GM12878 (cell line): ENCODE measurements at places on chromosomes 6 and 20. TPM values are rescaled to one million over a fixed set of nuclear protein-coding genes. Genes with fewer than 3 reads are reported as not detected.

- no peak for DNase-seq
Measured at GRCh38 chr6:127249621-127250020, 17.0 kb upstream of the RNF146 start.

- no peak for DNase-seq
Measured at GRCh38 chr6:130303431-130303830, 62.4 kb upstream of the TMEM200A start.

- no peak for DNase-seq
Measured at GRCh38 chr6:128963561-128963960, 80.6 kb downstream of the LAMA2 start.

- no peak for DNase-seq
Measured at GRCh38 chr6:156174031-156174890, 602.9 kb upstream of the ARID1B start.

- no peak for DNase-seq
Measured at GRCh38 chr6:157791450-157791849, 31.6 kb upstream of the SNX9 start.

DNA sequence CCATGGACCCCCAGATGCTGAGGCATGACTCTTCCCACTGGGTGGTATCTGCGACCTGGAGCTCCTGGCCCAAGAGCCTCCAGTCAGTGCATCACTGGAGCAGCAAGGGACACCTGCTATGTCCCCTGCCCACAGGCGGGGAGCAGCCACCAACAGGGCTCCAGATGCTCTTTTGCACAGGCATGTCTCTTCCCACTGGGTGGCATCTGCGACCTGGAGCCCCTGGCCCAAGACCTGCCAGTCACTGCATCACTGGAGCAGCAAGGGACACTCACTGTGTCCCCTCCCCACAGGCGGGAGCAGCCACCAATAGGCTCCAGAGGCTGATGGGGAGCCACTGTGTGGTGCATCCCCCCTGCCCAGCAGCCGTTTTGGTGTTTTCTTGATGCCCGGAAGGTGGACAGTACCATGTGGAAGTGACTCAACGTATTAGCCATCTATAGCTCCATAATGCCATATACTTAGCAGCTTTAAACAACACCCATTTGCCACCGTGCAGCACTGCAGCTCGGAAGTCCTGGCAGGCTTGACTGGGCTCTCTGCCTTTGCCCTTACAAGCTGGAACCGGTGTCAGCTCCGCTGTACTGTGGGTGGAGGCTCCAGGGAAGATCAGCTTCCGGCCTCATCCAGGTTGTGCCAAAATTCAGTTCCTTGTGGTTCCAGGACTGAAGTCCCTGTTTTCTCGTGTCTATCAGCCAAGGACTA is 124.9 kb upstream of the CST7 start:
- no peak for DNase-seq

DNA sequence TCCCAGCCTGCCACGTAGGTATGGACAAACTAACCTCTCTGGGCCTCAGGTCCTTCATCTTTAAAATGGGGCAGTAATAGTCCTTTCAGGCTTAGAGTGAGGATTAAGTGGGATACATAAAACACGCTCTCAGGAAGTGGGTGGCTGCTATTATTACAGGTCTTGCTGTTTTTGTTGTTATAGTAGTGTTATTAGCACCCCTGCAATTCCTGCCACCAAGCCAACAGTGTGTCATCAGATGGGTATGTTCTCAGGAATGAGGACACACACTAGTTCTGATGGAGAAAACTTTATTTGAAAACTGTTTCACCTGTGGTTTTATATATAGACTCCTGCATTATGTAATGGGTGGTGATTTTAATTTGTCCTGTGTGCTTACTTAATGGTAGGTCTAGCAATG is 131.7 kb downstream of the LRRC1 start:
- DNase-seq = no peak

DNA sequence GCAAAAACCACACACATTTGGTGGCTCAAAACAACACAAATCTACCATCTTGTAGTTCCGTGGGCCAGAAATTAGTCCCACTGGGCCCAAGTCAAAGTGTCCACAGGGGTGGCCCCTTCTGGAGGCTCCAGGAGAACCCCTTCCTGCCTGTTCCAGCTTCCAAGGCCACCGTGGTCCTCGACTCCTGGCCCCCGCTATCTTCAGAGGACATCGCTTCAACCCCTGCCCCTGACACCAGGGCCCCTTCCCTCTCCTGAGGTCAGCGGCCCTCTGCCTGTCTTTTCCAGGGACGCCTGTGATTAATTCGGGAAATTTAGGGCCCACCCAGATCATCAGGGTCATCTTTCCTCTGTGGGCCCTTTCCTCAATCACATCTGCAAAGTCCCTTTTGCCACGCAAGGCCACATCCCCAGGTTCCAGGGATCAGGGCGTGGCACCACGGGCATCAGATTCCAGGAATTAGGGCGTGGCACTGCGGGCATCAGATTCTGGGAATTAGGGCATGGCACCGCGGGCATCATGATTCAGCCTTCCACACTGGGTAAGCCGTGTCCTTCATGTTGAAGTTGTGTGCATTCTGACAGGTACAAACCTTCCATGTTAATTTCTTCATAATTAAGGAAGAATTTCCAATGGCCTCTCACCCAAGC is 59.9 kb upstream of the SMOC2 start:
- DNase-seq = no peak

DNA sequence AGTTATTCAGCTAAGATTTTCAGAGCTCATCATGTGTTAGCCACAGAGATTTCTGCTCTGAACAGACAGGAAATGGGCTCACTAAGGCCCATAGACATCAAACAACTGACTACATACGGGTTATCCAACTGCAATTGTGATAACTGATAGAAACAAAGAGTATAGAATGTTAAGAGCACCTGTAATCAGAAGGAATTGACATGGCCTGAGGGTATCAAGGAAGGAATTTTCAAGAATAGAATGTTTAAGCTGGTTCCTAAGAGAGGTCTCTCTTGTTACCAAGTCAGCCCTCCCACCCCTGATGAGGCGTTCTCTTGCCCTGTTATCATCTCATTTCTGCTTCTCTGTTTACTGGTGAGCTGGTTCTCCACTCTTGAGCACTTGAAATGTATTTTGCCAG is at the start of gene MEI4:
MEI4 (plus strand) TSS at position 301 of the 400 bp plus-strand sequence. CDS start 37,633 bp downstream, outside the sequence.
- no peak for DNase-seq

DNA sequence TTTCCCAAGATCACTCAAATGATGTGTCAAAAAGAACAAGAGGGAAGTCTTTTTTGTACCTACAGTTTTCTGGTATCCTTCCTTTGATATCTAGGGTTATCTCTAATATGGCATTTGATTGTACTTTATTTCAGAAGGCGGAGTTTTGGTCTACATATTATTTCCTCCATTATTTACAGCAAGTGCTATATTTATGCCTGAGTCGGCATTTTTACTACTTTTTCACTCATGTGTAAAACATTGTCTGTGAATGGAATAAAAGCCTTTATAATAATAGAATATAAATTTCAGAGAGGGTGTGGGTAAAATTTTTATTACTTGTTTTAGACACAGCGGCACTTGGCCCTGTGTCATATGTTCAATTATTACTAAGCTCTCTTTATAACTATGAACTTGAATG is 398.4 kb downstream of the BCKDHB start:
- no peak for DNase-seq

DNA sequence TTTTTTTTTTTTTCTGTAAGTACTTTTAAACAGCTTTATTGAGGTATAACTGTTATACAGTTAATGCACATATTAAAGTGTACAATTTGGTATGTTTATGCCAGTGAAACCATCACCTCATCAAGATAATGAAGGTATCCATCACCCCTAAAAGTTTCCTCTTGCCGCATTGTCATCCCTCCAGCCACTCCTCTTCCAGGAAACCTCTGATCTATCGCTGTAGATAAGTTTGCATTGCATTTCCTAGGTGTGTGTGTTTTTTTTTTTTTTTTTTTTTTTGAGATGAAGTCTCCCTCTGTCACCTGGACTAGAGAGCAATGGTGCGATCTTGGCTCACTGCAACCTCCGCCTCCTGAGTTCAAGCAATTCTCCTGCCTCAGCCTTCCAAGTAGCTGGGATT is 3.1 kb downstream of the SLX4IP start:
- no peak for DNase-seq

- no peak for DNase-seq
Measured at GRCh38 chr6:50709366-50709734, 4.0 kb upstream of the TFAP2D start.

GRCh38 chr6:111580826-111581505 is 24.7 kb downstream of the TRAF3IP2 start:
- DNase-seq = no peak

PLEKHG1 gene
- 7.3 and 8.3 TPM in 2 replicates for total RNA-seq

ADGRF4 gene
- not detected in 2 replicates for total RNA-seq

TUBB1 gene
- total RNA-seq = not detected in 2 replicates

GGTLC1 gene
- total RNA-seq = not detected in 2 replicates

DUSP15 gene
- 2.5 and 3.2 TPM in 2 replicates for total RNA-seq

NR2E1 gene
- total RNA-seq = not detected in 2 replicates

CLVS2 gene
- total RNA-seq = not detected in 2 replicates

RIMS1 gene
- total RNA-seq = 0.58 and 0.59 TPM in 2 replicates

ANGPT4 gene
- total RNA-seq = not detected in 2 replicates

BPIFB1 gene
- total RNA-seq = 0.13 TPM in 1 of 2 replicates, not detected in the other
